NCI-H446 (cell line): ENCODE measurements at places on chromosomes 2 and 18.

DNA sequence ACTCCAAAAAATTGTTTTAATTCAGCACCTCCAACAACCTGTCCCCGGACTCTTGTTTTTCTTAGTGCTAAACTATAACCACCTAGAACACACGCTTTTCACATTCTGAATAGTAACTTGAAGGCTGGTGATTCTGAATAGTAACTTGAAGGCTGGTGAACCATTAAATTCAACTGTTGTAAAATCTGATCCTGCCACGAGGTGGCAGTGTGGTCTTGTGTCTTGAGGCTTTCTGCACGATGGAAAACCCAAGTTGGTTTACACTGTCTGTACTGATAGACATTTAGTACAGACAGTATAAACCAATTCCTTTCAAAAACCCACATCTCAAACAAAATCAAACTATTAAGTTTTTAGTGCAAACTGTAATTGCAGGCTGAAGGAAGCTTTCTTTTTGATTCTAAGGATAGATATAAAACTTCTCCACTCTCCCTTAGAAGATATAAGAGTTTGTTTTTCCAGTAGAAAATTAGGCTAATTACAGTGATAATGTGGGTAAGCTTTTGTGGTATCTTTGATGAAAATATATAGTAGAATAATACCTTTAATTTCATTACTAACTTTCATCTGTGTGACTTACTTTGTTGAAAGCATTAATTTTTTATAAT lies 57.6 kb downstream of the VAPA start:
- peak; percentile 75 for DNase-seq

DNA sequence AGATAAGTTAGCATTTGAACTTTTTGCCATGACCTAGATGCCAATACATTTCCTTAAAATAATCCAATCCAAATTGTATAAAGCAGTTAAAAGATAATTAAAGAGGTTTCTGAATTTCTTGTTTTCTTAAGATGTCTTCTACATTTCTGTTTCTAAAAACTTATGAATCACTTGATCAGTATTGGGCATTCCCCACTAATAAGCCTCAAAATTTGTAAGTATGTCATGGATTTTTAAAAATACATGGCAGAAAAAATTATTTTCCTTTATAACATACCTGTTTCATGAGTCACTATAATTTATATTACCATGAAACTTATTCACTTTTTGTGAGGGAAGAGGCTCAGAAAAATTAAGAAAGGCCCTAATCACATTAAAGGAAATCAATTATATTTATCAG lies 90.3 kb upstream of the TFPI start:
- no peak for DNase-seq

GRCh38 chr2:223978451-223978850 lies 21.2 kb downstream of the MRPL44 start:
- no peak for DNase-seq

DNA sequence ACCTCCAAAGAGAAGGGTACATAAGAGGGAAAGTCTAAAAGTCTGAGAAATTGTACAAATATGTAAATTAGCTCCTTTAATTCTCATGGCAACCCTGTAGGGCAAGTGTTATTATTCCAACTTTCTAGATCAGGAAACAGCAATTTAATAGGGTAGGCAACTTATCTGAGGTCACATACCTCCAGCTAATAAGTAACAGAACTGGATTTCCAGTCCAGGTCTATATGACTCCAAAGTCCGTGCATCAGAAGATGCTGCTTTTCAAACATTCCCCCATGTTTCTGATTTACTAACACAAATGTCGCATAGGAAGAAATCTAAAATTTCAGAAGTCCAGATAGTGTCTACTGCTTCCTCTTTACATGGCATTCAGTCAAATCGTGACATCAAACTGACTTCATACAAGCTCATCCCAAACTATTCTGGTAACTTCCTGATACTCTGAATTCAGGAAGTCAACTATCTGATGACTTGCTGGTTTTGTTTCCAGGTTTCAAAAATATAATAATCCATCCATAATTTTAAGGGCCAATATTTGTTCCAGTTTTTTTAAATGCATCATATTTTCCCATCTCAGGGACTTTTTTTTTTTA lies 419.3 kb upstream of the ACVR2A start:
- DNase-seq = no peak
